Skeletal muscle cell (primary cell): ENCODE measurements at places on chromosomes 7 and 10.

GRCh38 chr7:143272871-143273270 is 9.6 kb downstream of the GSTK1 start:
- DNase-seq: no peak

- no peak for DNase-seq
Measured at GRCh38 chr7:151012911-151013347, 11.4 kb downstream of the ATG9B start.

DNA sequence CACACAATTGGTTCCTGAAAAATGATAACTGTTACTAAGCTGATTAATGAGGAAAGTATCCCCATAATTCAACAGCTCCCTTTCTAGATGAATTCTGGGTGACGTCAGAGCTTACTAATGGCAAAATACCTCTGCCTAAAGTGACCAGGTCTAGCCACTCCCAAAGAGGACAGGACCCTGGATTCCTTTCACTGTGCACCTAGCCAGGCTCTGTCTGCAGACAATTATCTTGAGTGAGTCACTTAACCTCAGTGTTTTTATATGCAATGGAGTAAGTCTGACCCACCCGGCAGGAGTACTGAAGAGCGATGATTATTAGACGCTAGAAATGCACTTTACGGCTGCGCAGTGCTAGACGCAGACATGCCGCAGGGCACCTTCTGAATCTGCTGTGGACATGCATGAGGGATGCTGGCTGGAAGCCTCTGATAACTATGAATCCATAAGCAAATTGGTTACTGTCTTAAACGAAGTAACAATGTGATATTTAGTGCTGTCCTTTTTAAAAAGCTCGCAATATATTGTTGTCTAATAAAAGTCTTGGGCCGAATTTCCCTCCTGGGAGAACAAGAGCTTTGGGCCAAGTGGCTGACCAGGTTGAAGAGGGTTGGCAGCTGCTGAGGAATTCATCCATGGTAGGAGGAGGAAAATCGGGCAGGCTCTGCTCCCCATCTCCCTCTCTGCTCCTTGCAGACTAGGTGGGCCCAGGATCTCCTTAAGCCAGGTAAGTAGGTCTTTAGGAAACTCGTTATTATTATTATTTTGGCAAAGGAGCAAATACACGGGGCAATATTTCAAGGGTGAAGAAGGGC is 4.6 kb upstream of the INPP5A start:
- DNase-seq: peak; percentile 51

DNA sequence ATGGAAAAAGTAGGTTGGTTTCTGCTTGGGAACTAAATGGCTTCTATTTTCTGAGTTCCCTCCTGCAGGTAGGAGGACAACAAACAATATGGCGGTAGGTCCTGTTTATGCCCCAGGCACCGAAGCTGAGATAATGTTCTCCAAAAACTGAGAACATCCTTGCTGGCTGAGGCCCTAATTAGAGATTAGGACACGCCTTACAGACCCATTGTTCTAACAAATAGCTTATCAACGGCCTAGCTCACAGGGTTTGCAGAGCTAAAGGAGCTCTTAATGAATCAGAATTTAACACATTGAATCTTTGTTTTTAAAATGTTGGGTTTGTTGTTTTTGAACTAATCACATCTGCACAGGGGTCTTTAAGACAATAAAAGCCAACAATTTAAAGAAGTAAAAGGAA is 37.0 kb downstream of the HTR5A start:
- DNase-seq: no peak

DNA sequence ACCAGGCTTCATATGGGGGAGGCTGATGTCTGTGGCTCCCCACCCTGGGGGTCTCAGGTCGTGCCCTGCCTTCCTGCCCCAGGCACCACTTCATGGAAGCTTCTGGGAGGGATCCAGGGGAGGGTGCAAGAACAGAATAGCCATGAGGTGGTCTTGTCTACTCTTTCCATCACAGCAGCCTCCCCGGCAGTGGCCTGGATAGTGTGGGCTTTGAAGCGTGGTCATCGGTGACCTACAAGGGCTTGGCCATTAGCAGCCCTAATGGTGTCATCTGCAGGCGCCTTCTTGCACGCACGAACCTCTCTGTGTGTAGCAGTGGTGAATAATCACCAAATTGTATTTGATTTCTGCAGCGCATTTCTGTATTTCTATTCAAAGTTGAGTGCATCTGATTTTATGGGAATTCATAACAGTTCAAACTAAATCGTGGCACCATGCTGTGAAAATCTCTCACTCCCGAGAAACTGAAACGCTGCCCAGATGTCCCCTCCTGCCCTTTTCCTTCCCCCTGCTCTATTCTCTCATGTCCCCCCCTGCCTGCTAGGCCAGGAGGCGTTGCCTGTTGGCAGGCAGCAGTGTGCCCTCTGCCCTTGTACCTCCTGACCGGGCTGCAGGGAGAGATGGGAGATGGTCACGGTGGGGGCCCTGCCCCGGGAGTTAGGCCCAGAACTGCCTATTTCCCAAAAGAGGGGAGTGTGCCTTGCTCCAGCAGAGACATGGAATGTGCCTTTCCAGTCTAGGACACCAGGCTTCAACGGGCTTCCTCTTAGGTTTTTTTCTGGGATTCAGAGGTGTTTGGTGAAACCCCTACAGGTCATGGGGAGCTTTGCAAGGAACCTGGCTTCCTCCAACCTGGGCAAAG is 34.8 kb downstream of the CDH23 start:
- no peak for DNase-seq

- DNase-seq: no peak
Measured at GRCh38 chr7:113875224-113875623, 43.6 kb downstream of the PPP1R3A start.

DNA sequence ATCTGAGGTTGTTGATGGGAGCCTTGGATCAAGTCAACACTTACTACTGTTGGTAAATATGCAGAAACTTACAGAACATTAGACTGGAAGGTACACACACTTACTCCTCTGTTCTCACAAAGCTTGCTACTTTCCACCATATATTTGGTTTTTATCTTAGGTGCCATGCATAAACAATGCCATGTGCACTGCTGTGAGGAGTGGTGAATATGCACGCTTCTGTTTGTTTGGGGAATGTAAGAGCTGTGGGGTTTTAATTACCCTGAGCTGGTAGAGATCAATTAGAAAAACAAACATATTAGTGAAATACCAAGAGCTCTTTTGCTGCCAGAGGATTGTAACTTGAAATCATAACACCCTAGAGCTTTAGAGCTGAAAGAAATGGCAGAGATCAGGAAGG is 79.8 kb upstream of the ARID5B start:
- DNase-seq: no peak

DNA sequence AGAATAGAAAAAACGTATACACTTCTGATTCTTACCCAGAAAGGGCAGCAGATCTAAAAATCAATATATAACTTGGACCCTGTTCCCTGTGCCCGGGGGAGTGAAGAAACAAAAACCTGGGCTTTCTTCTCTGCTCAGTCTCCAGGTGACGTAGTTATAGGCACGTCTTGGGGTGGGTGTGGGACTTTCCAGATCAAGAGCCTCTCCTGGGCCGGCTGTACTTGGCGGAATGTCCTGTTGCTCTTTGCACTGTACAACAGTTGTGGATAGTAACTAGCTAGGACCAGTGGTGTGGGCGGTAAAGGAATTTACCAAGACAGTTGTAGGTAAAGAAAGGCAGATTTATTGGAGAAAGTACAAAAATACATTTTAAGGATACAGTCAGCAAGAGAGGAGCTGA is 40.4 kb upstream of the STEAP4 start:
- no peak for DNase-seq

DNA sequence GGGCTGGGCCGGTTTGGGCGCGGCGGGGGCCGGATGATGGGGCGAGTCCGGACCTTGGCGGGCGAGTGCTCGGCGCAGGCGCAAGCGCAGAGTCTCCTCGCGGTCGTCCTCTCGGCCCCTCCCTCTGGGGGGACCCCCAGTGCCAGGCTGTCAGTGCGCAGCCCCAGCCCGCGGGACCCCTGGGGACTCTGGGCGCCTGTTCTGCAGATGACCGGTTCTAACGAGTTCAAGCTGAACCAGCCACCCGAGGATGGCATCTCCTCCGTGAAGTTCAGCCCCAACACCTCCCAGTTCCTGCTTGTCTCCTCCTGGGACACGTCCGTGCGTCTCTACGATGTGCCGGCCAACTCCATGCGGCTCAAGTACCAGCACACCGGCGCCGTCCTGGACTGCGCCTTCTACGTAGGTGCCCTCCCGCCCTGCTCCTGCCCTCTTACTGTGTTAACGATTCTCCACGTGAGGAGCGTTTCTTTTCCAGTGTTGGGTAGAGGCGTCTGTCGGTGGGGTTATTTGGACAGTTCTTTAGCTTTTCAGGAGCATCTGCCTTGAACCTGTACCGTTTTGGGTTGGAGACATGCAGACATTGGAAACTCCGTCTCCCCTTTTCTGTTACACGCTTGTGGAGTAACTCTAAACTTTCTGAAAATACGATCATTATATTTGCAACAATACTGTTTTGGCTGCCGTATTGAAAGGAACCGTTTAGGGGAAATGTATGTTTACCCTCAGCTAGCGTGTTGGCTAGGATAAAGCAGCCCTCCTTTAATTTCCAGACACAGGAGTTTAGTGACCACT is 706 bp downstream of the BUB3 start:
- DNase-seq: no peak

DNA sequence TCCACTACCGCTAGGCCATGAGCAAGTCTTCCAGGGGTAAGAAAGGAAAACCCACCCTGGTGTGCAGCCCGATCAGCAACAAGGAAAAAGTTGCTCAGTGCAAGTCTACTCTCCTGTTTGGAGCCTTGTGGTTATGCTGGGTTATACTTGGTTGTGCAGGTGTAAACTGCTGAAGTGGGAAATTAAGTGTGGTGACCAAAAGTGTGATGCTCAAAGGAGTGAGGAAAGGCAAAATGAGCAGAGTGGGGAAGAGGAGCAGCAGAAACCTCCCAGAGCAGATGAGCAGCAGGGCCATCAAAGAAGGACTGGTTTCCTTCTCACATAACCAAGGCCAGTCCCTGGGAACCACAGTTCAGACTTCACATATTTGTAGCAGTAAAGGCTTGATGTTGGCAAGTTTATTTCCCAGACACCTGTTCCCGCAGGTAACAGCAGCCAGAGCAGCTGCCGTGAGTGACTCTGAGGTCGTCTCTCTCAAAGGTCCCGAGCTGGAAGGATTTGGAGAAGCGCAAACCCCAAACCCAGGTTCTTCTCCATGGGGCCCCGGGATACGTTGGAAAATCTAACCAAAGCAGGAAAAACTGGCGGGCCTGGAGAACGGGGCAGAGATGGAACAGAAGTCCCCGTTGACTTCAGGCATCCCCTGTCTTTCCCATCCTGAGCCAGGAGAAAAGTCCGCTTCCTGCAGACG is 607 bp upstream of the SMO start:
- no peak for DNase-seq

GRCh38 chr7:40536421-40536820 is 401.6 kb downstream of the SUGCT start:
- DNase-seq: no peak

- DNase-seq: no peak
Measured at GRCh38 chr10:122240401-122240800, 30.7 kb upstream of the BTBD16 start.

- no peak for DNase-seq
Measured at GRCh38 chr7:97224316-97224715, 106.8 kb downstream of the SDHAF3 start.

DNA sequence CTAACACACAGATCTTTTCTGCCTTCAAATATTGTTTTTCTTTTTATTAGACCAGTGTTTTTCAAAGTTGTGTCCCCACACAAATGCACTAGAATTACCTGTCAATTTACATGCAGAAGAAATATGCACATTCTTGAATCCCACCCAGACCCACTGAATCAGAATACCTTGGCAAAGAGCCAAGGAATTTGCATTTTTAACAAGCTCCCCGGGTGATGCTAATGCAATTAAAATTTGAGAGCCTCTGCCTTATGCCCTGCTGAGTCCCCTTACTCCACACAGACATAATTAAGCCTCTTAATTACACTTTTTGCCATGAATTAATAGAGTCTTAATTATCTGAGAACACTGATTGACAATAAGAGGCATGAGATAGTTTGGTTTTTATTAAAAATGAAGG is 201.2 kb upstream of the GRB10 start:
- DNase-seq: no peak

DNA sequence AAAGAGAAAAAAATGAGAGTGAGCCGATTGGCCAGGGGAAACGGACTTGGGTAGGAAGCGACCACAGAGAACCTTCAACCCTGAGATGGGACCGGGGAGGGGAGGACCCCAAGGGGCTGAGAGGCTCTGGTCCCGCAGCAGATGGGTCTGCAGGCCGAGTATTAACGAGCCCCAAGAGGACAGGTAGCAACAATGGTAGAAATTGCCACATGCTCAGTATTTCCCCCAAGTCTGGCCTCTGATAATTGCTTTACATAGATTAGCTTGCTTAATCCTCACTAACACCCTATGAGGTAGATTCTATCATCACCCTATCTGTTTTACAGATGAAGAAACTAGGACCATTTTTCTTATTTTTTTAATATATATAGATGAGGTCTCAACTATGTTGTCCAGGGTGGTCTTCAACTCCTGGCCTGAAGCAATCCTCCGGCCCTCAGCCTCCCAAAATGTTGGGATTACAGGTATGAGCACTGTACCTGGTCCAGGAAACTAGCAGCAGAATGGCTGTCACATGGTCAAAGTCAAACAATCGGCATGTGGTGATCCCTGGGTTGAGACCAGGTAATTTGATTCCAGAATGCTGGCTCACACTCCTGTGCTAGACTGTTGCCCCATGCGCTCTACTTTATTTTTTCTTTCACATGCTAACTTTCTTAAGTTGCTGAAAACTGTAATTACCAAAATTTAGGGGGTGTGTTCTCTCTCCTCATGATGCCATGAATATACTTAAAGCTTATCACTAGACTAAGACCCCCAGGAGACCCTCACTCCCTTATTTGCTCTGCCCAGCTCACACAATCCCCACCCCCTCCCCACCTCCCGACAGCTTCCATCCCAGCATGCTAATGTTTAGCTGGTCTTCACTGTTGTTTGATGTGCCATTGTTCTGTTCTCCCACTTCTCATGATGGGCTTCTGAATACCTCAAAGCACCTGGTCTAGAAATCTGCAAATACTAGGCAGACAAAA is 67.9 kb upstream of the AFAP1L2 start:
- no peak for DNase-seq

DNA sequence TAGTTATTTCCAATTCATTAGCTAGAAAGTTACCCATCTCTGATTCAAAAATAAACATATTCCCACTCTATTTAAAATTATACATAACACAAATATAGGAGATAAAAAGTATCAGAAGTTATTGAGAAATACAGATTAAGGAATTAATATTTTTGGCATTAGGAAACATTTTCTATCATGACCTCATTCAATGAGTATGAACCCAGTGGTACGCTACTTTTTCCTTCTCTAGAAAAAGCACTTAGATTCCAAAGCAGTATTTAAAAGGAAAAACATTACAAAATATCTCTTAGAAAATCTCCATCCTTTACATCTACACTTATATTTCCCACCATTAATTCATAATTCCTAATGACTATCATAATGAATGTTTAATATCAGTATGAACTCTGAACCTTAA is 240.6 kb upstream of the GNAI1 start:
- no peak for DNase-seq

DNA sequence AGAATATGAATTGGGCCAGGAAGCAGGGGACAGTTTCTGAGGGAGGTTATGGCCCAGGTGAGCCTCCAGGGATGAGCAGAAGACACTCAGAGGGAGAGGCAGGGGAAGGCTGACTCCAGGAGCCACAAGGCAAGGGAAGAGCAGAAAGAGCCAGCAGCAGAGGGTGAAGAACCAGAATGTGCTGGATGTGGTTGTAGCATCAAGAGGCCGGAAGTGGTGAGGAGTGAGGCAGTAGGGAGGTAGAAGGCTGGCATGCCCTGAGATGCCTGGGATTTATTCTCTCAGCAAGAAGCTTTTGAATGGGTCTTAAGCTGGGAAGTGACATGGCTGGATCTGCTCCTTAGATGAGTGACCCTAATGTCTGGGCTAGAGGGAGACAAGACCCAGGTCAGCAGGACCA is 311.7 kb downstream of the DOCK4 start:
- DNase-seq: no peak

GRCh38 chr7:74000489-74001149 is 27.4 kb upstream of the ELN start:
- DNase-seq: no peak
